ENCODE measurements at places on chromosomes 6 and 20. TPM values are rescaled to one million over a fixed set of nuclear protein-coding genes. Genes with fewer than 3 reads are reported as not detected.

- peak; percentile 77 for DNase-seq
These were observed 236.0 kb upstream of the STXBP5 start for GRCh38 chr6:146968041-146968760.

Gene GCNT2
- 13.0 TPM for total RNA-seq

DNA sequence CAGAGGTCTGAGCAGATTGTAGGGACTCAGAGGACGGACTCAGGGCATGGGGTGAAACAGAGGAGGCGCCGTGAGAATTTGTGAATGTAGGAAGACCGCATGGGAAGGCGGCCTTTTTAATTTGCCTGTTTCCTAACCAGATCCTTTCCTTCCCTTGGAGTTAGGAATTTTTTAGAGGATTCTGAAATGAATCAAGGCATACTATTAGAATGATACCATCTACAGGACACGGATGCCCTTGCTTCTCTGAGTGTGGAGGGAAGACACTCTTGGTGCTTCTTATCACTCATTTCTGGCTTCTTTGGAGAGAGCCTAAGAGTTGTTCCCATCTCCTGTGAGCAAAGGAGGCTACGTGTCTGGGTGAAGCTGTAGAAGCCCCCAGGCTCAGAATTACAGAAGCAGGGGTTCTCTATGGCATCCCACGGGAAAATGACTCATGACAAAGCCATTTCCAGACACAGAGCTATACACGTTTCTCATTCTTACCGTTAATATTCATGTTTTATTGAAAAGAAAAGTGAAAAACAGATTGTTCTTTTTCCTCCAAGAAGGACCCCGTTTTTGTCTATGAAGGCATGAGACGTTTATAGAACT, 148.5 kb downstream of the EDN3 start:
- no peak for DNase-seq

DNA sequence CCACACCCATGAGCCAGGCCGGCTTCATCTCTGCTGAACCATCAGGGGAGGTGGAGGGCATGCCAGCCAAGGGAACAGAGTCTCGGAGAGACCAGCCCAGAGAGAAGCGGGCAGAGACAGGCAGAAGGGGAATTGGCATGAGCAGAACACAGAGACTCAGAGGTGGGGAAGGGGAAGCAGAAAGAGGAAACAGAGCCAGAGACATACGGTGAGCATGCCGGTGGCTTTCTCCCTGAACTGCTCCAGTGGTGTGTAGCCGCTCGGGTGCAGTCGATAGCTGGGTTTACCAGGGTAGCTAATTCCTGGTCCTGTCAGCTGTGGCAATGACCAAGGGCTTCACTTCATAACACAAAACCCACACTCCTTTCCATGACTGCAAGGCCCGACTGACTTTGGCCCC, 83.6 kb upstream of the CCDC167 start:
- no peak for DNase-seq

DNA sequence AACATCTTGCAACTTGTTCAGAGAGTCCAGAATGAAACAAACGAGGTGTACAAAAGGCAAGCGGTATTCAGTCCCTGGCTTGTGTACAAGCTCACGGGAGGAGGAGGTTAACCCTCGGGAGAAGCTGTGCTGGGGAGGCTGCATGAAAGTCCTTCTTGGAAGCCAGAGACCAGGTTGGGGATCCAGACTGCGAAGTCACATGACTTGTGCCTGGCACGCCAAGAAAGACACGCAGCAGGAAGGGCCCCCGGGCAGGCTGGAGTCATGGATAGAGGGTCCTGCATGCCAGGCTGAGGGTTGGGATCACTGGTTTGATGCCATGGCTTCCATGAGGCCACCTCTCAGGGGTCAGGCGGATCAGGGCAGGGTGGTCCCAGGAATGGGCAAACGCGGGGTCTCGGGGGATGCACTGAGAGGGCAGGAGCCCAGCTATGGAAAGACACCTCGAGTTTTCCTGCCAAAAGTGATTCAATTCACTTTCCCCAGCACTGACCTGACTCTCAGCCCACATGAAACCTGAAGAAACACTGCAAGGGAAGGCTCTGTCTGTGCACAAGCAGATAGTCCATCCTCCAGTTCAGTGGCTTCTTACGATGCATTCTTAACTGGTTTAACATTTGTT, 79.4 kb downstream of the DLL1 start:
- DNase-seq = no peak

Gene SLC35A1
- 16.4 TPM for total RNA-seq

DNA sequence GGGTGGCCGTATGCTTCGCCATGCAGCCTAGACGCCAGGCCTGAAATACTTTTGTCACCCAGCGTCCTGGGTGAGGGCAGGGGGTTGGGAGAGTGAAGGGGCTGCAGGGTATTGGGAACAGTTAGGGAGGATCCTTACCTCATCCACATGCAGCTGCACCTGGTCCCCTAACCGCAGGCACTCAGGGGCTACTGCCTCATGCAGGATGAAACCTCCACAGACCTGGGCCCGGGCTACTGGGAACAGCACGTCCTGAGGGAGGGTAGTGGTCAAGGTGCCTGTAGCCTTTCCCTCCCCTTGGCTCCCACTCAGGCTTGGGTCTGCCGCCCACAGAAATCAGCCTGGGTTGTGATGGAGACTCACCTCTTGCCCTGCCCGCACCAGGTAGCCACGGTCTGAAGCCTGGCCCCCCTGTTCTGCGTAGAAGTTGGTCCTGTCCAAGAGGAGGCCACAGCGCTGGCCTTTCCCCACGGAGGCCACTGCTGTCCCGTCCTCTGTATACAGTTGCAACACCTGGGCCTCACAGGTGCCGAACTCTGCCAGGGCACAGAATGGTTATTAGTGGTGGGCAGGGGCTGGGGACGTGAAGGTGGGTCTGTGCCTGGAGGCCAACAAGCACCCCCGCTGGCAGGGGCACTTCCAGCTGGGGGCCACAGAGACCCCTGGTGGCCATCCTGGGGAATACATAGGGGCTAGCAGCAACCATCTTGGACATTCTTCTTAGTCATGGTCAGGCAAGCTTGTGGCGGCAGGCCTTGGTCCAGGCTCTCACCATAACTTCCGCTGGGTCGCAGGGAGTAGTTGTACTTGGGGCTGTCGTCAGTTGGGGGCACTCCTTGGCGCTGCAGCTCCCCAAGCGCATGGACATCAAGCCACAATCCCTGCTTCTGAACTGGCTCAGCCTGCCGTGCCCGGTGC, 8.6 kb downstream of the AARS2 start:
- DNase-seq = peak; percentile 14

GRCh38 chr20:17850684-17851026, 117.9 kb downstream of the SNX5 start:
- DNase-seq = no peak

- DNase-seq = no peak
These were observed 27.9 kb upstream of the EZR start for GRCh38 chr6:158847012-158847529.

Gene NRN1
- total RNA-seq = 1.0 TPM

DNA sequence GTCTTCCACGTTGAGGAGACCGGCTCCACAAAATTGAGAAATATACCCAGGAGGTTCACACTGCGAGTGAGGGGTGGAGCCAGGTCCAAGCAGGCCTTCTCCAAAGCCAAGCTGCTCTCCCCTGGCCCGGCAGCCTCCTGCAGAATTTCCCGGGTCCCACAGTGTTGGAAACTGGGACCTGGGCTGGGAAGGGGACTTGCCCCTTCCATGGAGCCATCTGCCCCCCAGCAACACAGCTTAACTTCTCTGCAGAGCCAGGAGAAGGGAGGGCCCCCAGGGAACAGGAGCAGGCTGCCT, 35.4 kb downstream of the MDFI start:
- no peak for DNase-seq

Data from astrocyte (in vitro differentiated cells and primary cell).